ENCODE measurements at places on chromosomes 7 and 10. TPM values are rescaled to one million over a fixed set of nuclear protein-coding genes. Genes with fewer than 3 reads are reported as not detected.

GRCh38 chr10:118990326-118990725 lies 39.2 kb upstream of the NANOS1 start:
- H3K36me3 ChIP-seq: no peaks in the 10 kb centered on the region
- DNase-seq: no peak
- no peak overlapping the region for H3K27ac ChIP-seq
- no peaks in the 10 kb centered on the region for H3K4me1 ChIP-seq
- H3K27me3 ChIP-seq: no peaks in the 10 kb centered on the region

DNA sequence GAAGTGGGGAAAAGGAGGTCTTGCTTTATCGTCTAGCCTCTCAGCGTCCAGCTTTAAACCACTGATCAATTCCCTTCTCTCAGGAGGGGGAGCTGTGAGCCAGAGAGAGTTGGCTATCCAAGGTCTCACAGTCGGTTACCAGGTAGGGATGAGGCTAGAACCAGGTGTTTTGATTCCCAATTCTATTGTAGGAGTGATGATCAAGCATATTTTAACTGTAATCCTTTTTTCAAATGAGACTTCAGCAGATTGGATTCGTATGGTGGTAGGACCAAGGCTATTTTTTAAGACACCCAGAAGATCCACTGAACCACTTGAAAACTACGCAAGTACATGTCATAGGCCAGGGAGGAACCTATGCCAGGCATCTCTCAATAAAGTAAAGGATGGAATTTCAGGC lies 8.4 kb downstream of the MINDY4 start:
- no peak overlapping the region for H3K4me3 ChIP-seq
- H3K27ac ChIP-seq: no peak overlapping the region
- H3K36me3 ChIP-seq: peaks cover 21% of the 10 kb centered on the region
- no peaks in the 10 kb centered on the region for H3K27me3 ChIP-seq
- no peak for DNase-seq

DNA sequence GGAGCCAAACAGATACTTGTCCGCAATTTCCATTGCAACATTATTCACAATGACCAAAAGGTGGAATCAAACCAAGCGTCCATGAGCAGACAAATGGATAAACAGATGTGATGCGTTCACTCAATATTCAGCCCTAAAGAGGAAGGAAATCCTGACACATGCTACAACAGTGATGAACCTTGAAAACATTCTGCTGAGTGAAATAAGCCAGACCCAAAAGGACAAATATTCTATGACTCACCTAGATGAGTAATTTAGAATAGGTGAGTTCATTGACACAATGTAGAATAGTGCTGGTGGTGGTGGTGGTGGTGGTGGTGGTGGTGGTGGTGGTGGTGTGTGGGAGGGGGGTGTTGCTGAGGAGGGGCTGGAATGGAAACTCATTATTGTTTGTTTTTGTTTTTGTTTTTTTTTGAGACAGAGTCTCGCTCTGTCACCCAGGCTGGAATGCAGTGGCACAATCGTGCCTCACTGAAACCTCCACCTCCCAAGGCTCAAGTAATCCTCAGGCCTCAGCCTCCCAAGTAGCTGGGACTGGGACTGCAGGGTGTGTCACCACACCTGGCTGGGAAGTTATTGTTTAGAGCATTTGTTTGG lies 28.6 kb downstream of the SMKR1 start:
- H3K4me1 ChIP-seq: no peaks in the 10 kb centered on the region
- H3K27ac ChIP-seq: no peak overlapping the region
- H3K4me3 ChIP-seq: no peak overlapping the region
- no peaks in the 10 kb centered on the region for H3K36me3 ChIP-seq
- no peaks in the 10 kb centered on the region for H3K27me3 ChIP-seq

DNA sequence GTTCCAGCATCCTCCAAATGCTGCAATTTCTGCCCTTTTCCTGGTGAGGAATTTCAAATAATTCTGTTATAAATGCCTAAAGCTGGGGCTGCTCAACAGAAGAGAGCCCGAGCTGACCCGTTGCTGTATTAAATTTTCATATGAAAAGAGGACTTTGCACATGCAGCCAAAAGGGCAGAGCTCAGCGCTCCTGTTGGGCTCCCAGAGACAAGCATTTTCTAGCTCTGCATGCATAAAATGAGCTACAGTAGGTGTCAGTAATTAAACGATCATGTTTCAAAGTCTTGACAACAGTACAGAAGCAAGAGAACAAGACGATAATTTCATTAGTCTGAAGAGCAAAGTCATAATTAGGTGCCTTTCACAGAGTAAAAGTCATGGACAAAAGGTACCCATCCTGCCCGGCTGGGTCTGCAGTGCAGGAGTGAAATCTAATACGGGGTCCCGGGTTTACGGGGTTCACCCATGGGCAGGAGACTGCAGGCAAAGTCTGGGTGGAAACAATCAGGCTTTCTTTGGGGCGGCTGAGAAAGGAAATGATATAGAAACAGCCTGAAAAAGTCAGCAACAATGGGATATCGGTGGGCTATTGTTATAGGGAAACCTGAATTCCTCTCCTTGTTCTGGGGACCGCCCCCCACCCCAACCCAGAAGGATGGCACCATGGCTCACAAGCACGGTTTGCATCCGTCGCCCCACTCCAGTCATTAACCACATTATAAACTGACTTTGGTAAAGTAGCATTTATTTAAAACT lies 66.0 kb downstream of the EBF3 start:
- no peak overlapping the region for H3K4me3 ChIP-seq
- no peaks in the 10 kb centered on the region for H3K36me3 ChIP-seq
- H3K4me1 ChIP-seq: no peaks in the 10 kb centered on the region
- no peak overlapping the region for H3K27ac ChIP-seq

Gene XPNPEP1
- 41.2 TPM for total RNA-seq

DNA sequence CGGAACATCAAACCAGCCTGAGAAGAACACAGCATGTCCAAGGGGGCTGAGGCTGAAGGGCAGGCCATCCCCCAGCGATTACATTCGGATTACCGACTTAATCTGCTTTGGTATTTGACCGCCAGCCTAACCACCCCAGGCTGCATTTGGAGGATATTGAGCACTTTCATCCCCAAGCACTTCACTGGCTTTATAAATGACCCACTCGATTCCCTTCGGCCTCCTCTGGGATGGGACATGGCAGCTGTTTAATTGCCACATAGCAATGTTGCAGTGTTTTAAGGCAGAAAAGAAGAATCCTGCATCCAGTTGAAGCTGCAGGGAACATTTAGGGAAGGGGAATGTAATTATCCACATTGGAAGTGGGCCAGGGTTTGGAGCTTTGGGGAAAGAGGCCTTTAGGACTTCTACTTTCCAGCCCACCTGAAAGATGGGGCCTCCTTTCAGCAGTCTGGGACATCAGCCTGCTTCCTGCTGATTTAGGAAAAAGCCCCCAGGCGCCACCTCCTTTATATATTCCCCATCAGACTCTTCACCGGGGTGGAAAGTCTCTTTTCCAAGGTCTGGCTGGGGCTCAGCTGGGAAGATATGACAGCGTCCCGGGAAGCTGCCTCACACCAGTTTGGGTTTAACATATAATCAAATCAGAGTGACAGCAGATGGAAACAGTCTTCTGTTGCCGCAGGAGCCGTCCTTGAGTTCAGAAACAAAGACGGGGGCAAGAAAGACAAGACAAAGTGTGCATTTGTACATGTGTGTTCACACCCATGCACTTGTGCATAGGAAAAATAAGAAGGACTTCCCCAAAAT lies 9.2 kb downstream of the DPCD start:
- no peaks in the 10 kb centered on the region for H3K36me3 ChIP-seq
- H3K4me3 ChIP-seq: no peak overlapping the region
- no peak for DNase-seq
- H3K4me1 ChIP-seq: peaks cover 18% of the 10 kb centered on the region

GRCh38 chr7:105876091-105876963 lies at the start of gene ATXN7L1:
TSS of gene ATXN7L1 (minus strand) at chr7:105876599. CDS start at chr7:105876558, 41 bp downstream.
- no peaks in the 10 kb centered on the region for H3K36me3 ChIP-seq
- H3K27me3 ChIP-seq: no peaks in the 10 kb centered on the region
- DNase-seq: peak; percentile 93
- peak within 1 kb of the TSS; percentile 76 for H3K27ac ChIP-seq

Gene OR2A12
- total RNA-seq: not detected

DNA sequence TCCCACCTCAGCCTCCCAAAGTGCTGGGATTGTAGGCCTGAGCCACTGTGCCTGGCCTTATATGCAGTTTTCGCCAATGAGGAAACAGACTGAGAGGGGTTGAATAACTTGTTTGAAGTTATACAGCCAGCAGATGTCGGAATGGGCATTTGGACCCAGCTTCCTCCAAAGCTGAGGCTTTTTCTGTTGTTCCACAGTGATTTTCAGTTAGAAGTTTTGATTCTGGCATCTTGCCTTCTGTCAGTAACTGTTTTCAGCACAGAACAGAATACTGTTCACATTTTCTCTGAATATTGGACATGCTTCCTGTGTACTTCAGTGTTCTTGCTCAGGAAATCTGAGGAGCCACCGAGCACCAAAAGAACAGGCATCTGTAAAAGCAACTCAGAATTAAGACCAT lies 287.2 kb downstream of the CAMK1D start:
- H3K4me3 ChIP-seq: no peak overlapping the region
- no peaks in the 10 kb centered on the region for H3K27me3 ChIP-seq
- no peaks in the 10 kb centered on the region for H3K36me3 ChIP-seq
- no peaks in the 10 kb centered on the region for H3K4me1 ChIP-seq

GRCh38 chr7:138835087-138835486 lies 37.1 kb upstream of the ATP6V0A4 start:
- no peaks in the 10 kb centered on the region for H3K27me3 ChIP-seq
- H3K27ac ChIP-seq: no peak overlapping the region
- no peaks in the 10 kb centered on the region for H3K4me1 ChIP-seq
- no peak for DNase-seq

DNA sequence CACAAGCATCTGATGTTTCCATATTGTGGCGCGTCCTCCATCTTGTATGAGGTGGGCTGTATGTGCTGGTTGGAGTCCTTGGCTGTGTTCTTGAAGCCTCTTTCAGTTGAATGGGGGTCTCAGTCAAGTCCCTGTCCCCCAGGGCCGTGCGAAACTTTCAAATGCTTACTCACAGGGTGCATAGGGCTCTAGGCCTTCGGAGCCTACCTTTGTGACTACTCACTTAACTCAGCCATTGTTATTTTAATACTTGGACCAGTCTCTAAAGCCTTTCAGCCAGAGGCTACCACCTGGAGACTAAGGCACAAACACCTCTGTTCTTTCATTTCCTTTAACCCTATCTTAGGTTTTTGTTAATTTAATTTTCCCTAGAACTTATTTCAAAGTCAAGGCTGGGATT lies 785.9 kb downstream of the GATA3 start:
- no peak overlapping the region for H3K4me3 ChIP-seq
- no peaks in the 10 kb centered on the region for H3K36me3 ChIP-seq
- H3K27ac ChIP-seq: no peak overlapping the region
- no peaks in the 10 kb centered on the region for H3K4me1 ChIP-seq
- DNase-seq: no peak

Gene CPA4
- 6.0 TPM for total RNA-seq

DNA sequence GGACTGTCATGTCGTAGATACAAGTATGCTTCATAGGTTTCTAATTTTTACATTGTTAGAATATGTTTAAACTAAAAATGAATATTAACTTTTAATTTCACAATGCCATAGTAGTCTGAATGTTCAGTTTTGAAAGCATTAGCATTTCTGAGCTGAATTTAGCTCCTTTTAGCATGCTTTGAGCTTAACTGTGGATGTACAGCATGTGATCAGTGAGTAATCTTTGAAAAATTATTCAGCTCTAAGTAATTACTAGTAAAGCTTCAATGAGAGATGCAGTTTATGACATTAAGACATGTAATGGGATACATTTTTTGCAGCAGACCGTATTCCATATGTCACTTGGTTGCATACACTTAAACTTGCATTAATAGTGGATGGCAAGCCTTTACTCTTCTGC lies 114.1 kb upstream of the WNT16 start:
- no peak overlapping the region for H3K27ac ChIP-seq
- no peak overlapping the region for H3K4me3 ChIP-seq
- no peak for DNase-seq
- H3K4me1 ChIP-seq: no peaks in the 10 kb centered on the region

GRCh38 chr10:17562614-17563013 lies 54.6 kb downstream of the HACD1 start:
- no peaks in the 10 kb centered on the region for H3K36me3 ChIP-seq
- no peaks in the 10 kb centered on the region for H3K4me1 ChIP-seq
- DNase-seq: no peak
- no peak overlapping the region for H3K4me3 ChIP-seq
- H3K27me3 ChIP-seq: no peaks in the 10 kb centered on the region
- no peak overlapping the region for H3K27ac ChIP-seq

GRCh38 chr10:84542522-84543490 lies 214.4 kb downstream of the CCSER2 start:
- no peaks in the 10 kb centered on the region for H3K27me3 ChIP-seq
- H3K27ac ChIP-seq: no peak overlapping the region
- H3K36me3 ChIP-seq: no peaks in the 10 kb centered on the region
- no peak for DNase-seq
- H3K4me1 ChIP-seq: peaks cover 12% of the 10 kb centered on the region

DNA sequence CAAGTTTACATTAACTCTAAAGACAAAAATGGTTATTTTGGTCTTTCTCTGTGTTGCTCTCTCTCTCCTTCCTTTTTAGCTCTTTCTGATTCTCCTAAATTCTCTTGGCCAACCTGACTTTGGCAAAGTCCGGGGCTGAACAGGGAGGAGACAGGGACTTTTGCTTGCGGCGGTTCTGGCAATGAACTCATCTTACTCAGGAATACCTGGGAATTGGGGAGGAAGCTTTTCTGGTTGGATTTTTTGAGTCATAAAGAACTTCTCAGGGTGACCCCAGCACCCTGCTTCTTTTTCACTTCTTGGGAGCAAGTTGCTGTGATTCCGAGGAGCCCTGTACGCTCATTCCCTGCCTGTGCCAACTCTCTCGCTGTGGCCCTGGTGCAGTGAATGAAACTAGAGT lies 16.0 kb downstream of the GATA3 start:
- H3K27me3 ChIP-seq: no peaks in the 10 kb centered on the region
- no peaks in the 10 kb centered on the region for H3K4me1 ChIP-seq
- no peak overlapping the region for H3K27ac ChIP-seq

Gene CAV2
- total RNA-seq: 180 TPM

GRCh38 chr7:158024351-158024715 lies 563.3 kb downstream of the PTPRN2 start:
- no peak overlapping the region for H3K4me3 ChIP-seq
- H3K4me1 ChIP-seq: no peaks in the 10 kb centered on the region
- peak; percentile 55 for DNase-seq
- H3K36me3 ChIP-seq: no peaks in the 10 kb centered on the region

Gene FRMD4A
- total RNA-seq: 22.9 TPM

Gene LIPA
- total RNA-seq: 25.7 TPM

- DNase-seq: peak; percentile 59
- peak overlapping the region; percentile 86 for H3K4me3 ChIP-seq
- H3K4me1 ChIP-seq: peaks cover 44% of the 10 kb centered on the region
- H3K27ac ChIP-seq: peak overlapping the region; percentile 95
Measured at GRCh38 chr7:157139111-157139809, 534 bp downstream of the UBE3C start.
